KG1 (cell line): ENCODE measurements at places on chromosomes 7 and 10.

DNA sequence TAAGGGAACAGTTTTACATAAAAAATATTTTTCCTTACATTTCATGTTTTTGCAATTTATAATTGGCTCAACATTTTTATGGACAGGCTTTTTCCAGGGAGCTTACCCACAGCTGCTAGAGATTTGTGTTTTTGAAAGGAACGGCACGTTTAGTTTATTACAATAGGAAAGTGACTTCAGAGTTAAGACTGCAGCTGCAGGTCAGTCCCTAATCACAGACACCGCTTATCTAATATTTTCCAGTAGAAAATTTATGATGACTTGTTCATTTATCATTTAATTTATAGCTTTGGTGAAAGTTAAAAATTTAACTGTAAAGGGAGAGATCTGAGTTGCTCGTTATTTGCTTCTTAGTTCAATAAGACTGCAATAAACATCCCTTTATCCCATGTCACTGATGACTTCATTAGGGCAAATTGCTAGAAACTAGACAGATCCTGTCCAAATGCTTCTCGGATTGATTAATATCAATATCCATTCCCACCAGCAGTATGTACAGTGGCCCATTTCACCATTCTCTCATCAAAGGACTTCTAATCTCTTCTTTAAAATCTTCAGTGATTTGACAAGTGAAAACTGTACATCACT lies 97.0 kb upstream of the ODAD2 start:
- DNase-seq = no peak

- no peak for DNase-seq
These were observed 1247.4 kb upstream of the SORCS1 start for GRCh38 chr10:108411894-108412293.

DNA sequence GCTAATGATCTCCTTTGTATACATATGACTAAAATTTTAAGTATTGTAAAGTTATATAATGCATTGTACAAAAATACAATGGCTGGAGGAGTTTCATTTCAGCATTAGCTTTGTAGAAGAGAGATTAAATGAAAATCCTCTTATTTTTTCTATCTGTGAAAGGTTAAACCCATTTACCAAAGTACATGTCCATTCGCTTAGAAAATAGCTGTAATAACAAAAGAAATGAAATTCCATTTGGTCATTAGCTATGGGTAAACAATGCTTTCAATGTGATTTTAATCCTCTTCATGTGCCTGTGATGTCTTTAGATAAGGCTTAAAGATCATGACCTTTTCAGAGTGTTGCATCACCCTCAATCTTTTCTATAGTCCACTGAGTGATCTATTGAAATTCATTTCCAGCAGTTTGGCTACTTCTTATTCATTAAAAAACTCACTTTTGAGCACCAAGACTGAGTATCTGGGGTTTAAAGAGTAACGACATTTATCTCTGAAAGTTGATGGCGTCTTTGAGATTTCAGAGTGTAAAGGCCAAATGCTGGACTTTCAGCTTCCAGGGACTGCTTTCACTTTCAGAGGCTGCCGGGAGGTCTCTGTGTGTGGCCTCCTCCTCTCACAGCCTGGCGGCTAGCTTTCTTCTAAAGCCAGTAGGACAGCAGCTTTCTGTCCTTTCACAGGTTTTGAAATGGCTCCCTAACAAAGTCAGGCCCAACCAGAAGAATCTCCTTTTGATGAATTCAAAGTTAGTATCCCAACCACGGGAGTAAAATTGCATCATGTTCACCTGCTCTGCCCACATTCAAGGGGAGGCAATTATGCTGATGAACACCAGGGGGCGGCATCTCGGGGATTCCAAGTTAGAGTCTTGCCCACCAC lies 701.4 kb upstream of the COBL start:
- peak; percentile 17 for DNase-seq

DNA sequence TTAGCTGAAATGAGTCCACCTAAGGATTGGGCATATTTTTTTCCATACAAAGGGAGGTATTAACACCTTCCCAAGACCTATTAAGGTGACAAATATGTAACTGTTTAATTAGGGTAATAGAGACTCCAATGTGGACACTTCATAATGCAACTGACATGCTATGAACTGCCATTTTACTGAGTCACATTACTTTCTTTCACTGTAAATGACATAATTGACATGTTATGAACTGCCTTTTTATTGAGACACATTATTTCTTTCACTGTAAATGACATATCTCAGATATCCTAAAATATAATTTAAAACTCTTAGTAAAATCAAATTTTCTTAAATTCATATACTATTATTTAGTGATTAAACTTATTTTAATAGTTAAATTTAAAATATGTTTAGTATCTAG lies 528.8 kb upstream of the PCDH15 start:
- DNase-seq = no peak

DNA sequence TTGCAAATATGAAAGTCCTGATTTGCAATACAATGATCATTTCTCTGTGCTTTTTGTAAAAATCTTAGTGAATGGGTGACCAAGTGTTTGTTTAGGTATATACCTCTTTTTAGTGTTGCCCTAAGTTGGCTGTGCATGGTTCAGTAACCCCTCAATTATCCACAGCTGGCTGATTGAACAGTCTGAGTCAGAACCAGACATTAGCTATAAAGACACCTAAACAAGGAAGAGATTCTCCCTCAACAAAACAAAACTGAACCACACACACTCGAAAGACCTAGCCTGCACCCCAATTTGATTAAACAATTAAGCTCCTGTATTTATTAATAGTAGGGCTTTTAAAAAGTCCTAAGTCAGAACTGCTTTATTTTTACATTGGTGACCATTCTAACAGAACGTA lies 2.8 kb downstream of the RSBN1L start:
- no peak for DNase-seq

- no peak for DNase-seq
These were observed 100.6 kb downstream of the KAT6B start for GRCh38 chr10:74926791-74927585.
